Fibroblast of pulmonary artery (primary cell): ENCODE measurements at places on chromosomes 2 and 18.

DNA sequence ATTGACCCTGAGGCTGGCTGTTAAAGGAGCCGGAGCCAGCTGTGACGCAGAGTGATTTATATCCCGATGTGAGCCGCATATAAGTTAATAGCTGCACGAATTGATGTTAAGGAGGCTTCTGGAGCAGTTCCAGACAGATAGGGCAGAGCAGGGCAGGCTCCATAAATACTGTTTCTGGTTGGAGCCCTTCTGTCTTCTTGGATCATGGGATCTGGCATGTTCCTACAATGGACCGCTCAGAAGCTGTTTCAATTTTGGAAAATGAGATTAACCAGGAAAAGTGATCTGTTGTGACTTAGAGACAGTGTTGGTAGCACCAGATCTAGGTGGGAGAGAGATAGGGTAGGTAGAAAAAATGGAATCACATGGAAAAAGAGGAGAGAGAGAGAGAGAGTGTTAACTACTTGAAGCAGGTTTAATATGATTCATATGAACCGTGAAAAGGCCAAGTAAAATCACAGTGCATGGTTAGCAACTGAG is 4.8 kb upstream of the IGFBP5 start:
- no peak for DNase-seq

DNA sequence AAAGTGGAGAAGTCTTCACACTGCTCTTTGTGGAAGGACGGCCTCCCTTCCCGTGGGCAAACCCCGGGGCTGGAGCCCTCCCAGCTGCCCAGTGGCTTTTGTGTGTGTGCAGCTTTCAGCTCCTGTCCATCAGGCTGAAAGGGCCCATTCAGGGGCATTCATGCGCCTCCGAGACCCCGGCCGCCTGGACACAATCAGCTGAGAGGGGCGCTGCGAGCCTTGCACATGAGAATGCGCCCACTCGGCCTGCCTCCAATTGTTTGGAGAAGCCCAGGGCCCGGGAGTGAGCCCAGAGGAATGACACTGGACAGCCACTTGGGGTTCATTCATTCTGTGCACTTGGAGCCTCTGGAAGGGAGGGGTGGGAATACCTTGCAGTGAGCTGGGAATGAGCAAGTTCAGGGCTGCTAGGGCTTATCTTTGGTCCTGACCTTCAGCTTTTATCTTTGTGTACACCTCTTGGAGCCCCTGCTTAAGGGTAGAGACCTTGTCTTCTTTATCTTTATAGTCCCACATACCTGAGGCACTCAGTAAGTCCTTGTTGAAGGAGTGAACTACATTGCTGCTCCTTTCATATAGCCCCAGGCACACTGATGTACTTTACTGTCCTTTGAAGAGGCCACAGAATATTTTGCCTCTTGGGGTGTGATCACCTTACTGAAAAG is 56.5 kb downstream of the TCF7L1 start:
- DNase-seq: no peak

DNA sequence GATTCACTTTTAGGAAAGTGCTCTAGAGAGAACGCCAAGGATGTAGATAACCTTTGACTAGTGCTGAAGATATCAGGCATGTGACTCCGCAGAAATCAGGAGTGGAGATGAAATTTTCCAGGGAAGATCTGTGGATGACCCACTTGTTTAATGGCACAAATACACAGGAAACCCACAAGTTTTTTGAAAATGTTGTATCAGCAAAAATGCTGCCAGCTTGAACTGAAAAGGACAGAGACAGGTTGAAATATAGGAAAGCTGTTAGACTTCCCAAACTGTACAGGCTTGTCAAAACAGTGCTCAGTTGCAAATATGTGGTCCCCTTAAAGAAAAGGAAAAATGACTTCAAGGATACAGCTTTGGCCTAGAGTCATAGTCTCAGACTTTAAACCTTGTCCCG is 96.5 kb downstream of the PKP4 start:
- DNase-seq: no peak

- no peak for DNase-seq
Measured at GRCh38 chr18:50862401-50862800, 16.5 kb upstream of the ME2 start.

DNA sequence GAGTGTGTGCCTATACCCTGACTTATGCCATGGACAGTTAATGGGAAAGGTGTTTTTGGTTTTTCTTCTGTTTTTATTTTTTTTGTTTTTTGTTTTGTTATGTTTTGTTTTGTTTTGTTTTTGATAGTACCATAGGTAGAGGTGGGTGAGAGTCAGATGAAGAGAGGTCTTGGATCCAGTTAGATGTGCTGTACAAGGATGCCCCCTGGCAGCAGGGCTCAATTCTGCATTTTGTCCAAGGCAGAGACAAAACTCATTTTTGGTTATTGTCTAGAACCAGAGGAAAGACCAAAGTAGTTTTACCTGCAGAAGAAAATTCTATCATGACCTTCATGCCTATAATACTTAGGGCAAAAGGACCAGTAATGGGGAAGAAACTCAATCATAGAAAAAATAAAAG is 48.5 kb downstream of the SLC5A7 start:
- no peak for DNase-seq

DNA sequence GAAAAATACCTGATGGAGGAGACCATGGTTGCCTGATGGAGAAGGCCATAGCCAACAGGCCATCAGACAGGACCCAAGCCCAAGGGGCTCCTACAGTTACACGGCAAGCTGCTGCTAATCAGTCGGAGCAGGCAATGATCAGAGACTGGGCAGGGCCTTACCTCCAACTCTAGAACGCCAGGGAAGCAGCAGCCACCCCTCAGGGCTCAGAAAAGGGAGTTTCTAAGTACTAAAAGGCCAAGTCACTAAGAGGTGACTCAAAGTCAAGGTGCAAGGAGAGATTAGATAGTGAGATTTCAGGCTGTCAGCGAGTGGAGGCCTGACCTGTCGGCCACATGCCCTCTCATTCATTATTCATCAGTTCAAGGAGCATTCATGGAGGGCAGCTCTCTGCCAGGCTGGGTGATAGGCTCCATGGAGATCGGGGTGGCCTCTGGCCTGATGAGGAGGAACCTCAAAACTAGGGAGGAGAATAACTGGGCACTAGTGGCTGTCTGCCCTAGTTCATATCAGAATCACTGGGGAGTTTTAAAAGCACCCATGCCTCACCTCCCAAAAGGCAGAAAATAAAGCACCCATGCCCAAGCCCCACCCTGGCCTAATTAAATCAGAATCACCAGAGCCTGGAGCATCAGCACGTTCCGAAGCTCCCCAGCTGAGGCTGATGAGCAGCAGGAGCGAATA is 3.6 kb downstream of the VIL1 start:
- DNase-seq: no peak

- no peak for DNase-seq
Measured at GRCh38 chr2:167057446-167057845, 169.2 kb downstream of the XIRP2 start.

DNA sequence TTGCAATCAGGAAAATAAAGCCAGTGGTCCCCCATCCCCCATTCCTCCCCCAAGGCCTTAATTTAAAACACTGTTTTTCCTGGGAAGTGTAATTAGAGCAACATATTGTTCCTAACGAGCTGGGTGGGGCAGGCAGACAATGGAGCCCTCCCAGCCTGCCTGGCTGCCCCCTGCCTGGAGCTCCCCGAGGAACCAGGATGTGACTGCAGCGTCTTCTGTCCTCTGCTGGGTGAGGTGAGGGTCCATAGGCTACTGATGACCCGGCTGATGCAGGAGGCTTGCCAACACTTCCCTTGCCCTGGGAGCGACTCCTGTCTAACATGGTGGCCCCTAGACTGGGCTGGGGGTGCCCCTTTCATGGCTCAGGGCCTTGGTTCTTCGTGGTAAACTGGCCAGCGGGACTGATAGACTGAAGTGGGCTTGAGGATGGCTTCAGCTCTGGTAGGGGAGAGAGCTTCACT is 152.4 kb downstream of the DYSF start:
- no peak for DNase-seq

DNA sequence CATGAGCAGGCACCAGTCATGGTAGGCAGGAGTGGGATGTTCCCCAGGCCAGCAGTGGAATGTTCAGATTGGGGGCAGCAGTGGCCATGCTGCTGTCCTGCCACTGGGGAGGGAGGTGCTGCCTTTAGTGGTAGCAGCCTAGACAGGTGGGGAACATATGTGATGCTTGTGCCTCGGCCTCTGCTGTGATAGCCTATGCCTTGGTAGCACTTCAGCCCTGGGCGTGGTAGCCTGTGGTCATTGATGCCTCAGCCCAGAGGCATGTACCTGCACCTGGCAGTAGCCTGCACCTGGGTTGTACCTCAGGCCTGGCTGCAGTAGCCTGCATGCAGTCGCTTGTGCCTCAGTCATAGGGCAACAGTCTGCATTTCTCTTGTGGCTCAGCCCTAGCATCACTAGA is 7.1 kb downstream of the RFTN2 start:
- no peak for DNase-seq

- DNase-seq: peak; percentile 74
Measured at GRCh38 chr2:234678711-234679110, 181.8 kb upstream of the ARL4C start.

GRCh38 chr2:110816404-110817365 is 84.3 kb downstream of the ACOXL start:
- no peak for DNase-seq

GRCh38 chr2:109304242-109304641 is 175.2 kb downstream of the SH3RF3 start:
- no peak for DNase-seq

- DNase-seq: no peak
Measured at GRCh38 chr2:42029171-42029570, 18.6 kb upstream of the PKDCC start.

GRCh38 chr18:25067275-25068025 is 284.5 kb downstream of the ZNF521 start:
- DNase-seq: no peak

- DNase-seq: no peak
Measured at GRCh38 chr2:196604196-196604595, 35.3 kb upstream of the CCDC150 start.

GRCh38 chr2:205245652-205246051 is 436.6 kb upstream of the NRP2 start:
- peak; percentile 56 for DNase-seq

- DNase-seq: peak; percentile 26
Measured at GRCh38 chr18:12278215-12278671, 24.1 kb downstream of the CIDEA start.

GRCh38 chr2:145760781-145761649 is 1241.1 kb upstream of the ZEB2 start:
- DNase-seq: peak; percentile 96

GRCh38 chr2:167122389-167122788 is 234.1 kb downstream of the XIRP2 start:
- no peak for DNase-seq

GRCh38 chr2:121505005-121505404 is 25.7 kb upstream of the RNU4ATAC start:
- peak; percentile 73 for DNase-seq

DNA sequence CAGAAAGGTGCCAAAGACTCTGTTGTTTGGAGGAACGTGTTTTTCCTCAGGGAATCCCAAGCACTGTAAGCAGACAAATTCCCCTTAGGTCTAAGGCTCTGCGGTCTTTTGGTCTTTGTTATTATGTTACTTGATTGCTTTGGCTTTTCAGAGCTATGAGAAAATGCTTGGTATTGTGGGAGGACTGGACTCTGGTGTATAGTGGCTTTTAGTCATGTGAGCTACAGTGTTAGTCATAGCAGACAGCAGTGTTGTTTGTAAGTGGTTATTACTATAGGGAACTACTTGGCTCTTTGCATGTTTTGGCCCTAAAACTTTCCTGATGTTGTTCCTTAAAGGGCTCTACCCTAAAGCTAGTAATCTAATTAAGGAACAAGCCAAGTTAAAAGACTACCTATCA is 956.2 kb upstream of the LRATD1 start:
- DNase-seq: peak; percentile 18

DNA sequence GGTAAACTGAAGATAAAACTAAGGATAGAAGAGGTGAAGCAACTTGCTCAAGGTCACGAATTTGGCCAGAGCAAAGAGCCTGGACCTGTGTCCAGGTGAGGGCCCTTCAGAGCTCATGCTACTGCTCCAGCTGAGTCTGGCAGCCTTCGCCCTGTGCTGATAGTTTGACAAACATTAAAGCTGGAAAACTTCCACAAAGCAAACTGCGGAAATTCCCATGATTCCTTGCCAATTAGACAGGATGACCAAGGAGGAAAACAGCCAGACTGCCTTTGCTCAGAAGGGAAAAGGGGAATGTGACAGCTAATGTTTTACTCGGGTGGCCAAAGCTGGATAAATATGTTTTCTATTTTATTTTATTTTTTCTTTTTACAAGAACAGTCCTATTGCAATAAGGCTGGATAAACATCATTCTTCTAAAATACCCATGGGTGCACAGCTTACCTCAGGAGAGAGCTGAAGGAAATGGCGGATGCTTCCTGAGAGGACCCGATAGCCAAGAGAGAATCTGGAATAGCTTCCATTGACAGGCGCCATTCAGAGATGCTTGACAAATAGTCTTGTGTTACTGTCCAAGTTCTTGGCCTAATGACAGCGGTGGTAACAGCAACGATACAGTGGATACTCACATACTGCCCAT is 5.3 kb upstream of the CTAGE1 start:
- DNase-seq: peak; percentile 76

DNA sequence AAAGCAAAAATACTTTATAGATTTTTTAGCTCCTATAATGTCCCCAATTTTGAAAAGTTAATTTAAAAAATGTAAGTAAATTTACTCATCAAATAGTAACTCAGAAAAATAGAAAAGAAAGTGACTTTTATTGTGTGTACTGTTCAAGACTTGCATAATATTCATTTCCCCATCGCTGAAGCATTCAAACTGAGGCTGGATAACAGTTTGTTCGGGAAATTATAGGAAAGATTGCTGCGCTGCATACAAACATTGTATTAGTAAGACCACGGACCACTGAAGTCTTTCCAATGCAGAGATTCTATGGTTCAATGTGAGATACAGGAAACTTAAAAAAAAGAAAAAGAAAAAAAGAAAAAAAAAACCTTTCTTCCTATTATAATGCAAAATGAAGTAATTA is 10.4 kb downstream of the STK17B start:
- DNase-seq: no peak

- DNase-seq: no peak
Measured at GRCh38 chr2:46188041-46188716, 109.0 kb upstream of the EPAS1 start.

DNA sequence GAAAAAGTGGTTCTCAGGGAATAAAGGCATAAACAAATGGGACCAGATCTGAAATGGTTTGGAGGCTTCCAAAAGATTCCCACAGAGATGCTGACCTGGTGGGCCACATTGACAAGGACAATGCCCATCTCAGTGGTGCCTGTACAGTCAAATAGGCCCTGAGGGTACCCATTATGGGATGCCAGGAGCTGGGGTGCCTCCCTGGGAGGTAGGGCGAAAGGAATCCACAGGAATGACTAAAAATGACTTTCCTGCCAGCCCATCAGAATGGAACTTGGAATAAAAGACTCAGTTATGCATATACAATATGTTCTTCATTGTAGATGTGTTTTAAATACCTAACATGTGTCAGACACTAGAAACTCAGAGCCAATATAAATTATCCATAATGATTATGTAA is 248.5 kb downstream of the RNF144A start:
- DNase-seq: no peak

- no peak for DNase-seq
Measured at GRCh38 chr2:28729698-28730097, 21.9 kb upstream of the PPP1CB start.
